ENCODE measurements at places on chromosomes 3 and 15.
A peak's percentile ranks its signal among the peaks of the same experiment; 100 is the strongest.

- no peak for DNase-seq
Observed at GRCh38 chr15:70196372-70197316, 98.9 kb upstream of the TLE3 start.

- no peak for DNase-seq
Observed at GRCh38 chr3:167162083-167162482, 218.0 kb downstream of the ZBBX start.

DNA sequence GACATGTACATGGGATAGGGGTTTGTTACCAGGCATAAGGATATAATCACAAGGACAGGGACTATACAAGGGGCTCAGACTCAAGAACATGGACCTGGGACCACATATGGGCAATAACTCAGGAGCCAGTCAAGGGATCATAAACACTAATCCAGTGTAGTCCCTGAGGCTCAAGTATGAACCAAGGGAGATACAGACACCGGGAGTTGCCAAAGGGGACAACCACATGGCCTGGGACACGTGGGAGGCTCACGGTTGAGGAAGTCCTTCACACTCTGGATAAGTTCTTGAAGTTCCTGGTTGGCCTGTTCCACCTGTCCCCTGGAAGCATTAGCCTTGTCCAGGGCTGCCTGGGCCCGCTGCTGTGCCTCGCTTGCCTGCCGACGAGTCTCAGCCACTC, 1.8 kb upstream of the USP19 start:
- DNase-seq, result no peak

DNA sequence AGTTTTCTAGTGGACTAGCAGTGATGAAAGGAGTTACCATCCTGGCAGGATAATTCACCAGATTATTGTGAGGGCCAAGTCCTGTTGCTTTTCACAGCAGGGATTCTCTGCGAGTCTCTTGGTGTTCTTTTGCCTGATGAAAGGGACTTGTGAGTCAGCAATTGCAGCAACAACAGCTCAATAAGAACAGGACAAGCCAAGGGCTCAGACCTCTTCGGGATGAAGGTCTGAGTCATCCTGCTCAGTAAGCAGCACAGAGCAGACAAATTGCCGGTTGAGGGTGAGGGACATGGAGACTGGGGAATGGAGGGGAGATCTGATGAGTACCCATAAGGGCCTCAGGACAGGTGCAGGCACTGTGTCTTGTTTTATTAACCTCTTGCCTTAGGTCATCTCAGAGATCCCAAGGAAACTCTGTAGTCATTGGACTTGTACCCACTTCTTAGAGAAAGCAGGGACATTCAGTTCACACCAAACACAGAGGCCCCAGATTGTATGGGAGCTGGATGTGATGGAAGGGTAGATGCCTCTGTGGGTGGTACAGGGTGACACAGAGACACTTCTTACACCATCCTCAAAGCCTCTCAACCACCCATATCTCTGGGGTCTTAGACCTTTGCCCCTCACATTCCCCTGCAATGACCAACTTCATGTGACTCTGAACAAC, 173.8 kb upstream of the TLE3 start:
- DNase-seq, result peak; percentile 79

DNA sequence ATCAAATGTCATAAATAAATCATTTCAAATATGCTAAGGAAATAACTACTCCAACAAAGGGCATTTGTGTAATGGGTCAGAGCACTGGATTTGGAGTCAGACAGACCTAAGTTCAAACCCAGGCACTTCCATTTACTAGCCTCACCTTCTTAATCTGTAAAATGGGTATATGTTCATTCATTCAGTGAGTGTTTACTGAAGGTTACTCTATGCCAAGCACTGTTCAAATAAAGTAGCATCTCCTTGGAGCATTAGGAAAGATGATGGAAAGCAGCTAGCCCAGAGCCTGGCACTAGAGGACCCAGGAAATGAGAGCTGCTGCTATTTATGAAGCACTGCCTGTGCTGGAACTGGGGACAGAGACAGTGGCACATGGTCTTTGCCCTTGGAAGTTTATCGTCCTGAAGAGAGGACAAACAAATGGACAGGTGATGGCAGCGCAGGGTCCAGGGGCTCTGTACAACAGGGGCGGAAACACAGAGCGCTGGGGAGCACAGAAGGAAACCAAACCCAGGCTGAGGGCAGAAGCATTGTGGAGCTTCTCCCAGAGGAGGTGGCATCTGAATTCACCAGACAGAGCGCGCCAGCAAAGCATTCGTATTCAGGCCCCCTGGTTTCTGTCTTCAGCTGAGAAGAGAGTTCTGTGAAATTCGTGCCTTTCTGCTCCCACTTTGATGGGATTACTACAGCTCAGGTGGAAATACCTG, 19.0 kb downstream of the TM4SF4 start:
- no peak for DNase-seq

DNA sequence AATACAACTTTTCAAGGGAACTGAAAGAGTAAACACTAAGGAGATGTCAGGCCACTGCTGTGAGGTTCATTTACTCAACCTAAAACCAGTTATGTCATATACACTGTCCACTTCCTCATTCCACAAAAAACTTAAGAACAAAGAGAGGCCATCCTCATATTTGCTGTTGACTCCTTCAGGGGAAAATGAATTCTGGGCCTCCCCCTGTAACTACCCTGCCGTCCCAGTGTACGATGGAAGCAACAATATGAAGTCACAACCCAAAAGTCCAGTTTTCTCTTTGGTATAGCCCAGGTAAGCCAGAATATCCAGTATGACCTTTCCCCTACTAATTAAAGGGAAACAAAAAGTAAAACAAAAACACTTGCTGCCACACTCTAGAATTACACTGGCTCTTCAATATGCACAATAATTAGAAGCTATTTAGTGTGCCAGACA, 16.2 kb downstream of the CEP152 start:
- peak; percentile 33 for DNase-seq

DNA sequence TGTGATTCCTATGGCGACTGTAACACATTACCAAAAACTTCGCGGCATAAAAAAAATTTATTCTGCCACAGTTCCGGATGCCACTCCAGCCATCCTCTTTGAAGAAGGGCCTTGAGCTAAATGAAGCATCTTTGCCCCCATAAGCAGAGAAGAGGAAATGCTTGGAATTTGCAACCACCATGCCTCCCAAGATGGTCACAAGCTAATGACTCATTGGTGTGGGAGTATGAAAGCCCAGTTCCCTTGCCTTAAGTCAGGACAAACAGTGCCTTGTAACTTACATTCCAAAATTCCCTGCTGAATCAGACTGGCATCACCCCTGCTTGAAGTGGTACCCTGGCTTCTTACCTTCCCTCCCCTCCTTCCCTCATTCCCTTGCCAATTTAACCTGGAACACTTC, 1077.4 kb downstream of the EPHA3 start:
- peak; percentile 37 for DNase-seq

GRCh38 chr15:90519688-90520087, 10.0 kb upstream of the CRTC3 start:
- DNase-seq, result no peak

DNA sequence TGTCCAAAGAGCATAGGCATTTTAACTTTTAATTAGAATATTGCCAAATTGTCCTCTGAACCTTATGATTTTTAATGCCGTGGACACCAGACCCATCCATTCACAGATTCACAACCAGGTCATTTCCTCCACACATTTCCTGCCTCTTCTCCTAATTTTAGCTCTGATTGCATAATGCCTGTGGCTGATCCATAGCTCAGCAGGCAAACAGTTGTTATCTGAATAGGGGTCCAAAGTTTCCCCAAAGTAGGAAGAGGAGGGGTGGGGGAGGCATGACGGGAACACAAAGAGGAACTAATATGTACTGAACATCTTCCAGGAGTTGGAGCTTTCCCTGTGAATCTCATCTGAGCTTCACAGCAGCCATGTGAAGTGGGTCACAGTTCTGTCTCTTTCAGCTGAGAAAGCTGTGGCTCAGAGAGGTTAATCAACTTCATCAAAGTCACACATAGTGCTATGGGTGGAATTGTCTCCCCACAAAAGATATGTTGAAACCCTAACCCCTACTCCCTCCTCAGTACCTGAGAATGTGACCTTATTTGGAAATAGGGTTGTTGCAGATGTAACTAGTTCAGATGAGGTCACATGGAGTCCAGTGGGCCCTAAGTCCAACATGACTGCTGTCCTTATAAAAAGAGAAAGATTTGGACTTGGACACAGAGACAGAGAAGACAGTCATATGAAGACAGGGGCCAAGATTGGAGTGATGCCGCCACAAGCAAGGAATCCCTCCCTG, 106.7 kb upstream of the AGBL1 start:
- no peak for DNase-seq

- no peak for DNase-seq
Observed at GRCh38 chr3:9110802-9111201, 138.6 kb downstream of the SRGAP3 start.

- DNase-seq, result no peak
Observed at GRCh38 chr3:177190756-177191681, 6.3 kb downstream of the TBL1XR1 start.

Measured in ACHN (cell line).